Cortex of kidney (tissue), 1 donor: ENCODE measurements at places on chromosomes 6 and 20.

- no peak for DNase-seq
These were observed 15.2 kb upstream of the KCNK15 start for GRCh38 chr20:44730441-44730840.

DNA sequence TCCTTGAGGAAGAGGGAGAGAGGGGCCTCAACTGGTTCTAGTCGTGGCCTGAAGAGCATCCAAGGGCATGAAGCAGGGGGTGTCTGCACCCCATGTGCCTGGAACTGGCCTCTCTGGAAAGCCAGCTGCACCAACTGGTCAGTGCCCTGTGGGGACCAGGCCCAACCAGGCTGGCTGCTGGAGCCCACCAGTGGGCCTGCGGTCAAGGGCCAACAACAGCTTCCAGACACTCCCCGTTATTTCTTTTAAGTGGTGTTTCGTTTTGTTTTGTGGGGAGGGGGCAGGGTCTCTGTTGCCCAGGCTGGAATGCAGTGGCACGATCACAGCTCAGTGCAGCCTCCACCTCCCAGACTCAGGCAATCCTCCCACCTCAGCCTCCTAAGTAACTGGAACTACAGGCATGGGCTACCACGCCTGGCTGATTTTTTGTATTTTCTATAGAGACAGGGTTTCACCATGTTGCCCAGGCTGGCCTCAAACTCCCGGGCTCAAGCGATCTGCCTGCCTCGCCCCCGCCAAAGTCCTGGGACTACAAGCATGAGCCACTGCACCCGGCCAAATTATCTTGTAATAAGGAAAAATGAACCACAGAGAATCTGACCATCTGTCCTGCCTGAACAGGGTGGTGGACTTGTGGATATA is 11.9 kb upstream of the C20orf144 start:
- DNase-seq: no peak

DNA sequence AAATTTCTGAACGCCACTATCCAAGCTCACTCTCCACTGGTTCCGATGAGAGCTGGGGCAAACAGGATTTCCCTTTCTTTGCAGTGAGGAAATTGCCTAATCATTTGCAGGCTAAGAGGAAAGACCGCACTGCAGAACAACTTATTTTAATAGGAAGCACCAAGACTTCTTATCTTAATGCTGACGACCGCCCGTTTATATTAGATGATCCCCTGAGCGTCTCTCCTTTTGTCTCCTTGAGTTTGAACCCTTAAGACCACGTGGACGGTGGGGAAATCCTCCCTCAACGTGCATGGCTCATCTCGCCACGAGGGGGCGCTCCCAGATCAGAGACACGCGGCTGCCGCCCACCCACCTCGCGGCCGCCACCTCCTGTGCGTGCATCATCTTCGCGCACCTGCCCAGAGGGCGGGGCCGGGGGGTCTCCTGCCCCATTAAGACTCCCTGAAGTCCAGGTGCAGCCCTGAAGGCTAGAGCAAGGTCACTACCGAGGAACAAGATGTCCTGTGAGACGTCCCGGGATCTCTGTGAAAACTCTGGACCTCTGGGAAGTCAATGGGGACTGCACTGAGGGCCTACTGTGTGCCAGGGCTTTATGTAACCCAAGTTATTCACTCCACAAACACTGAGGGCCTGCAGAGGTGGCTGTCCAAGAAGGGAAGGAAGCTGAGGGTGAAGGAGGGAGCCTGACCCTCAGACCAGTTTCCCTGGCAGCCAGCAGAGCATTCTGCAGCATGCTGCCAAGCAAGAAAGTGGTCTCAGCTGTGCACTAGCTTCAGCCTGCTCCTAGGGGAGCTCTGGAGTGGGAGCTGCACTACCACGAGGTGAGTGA is 28.1 kb downstream of the PDYN start:
- DNase-seq: no peak

- DNase-seq: no peak
These were observed 5.6 kb upstream of the TFB1M start for GRCh38 chr6:155319902-155320301.

GRCh38 chr20:60113024-60113724 is 155.0 kb downstream of the CDH26 start:
- no peak for DNase-seq

DNA sequence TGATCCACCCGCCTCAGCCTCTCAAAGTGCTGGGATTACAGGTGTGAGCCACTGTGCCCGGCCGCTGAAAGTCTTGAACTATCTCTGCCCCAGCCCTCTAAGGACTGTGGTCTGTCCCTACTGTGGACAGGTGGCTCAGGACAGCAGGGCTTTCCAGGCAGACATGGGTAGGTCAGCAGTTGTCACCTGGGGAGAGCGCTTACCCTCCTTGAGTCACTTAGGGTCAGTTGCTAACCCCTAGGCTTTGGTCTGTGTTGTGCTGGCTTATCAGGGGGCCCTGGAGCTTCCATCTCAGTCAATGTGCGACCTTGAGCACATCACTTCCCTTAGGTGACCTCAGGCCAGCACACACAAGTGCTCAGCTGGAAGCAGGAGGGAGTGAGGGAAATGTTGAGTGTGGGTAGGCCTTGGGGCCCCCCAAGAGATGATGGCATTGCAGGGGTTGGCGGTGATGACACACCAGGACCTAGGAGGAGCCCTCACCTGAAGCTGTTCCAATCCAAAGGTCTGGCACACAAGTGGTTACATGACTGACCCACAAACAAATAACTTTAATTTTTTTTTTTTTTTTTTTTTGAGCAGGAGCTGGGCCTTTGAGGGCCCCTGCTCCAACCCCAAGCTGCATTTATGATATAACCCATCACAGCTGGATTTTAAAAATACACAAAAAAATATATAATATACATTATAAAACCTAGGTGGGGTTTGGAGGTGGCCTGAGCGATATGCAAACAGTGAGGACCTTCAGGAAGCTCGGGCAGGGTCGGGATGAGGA is 5.1 kb downstream of the RPL10A start:
- DNase-seq: no peak

GRCh38 chr6:147220345-147220744 is 16.1 kb downstream of the STXBP5 start:
- no peak for DNase-seq

- DNase-seq: no peak
These were observed 257.4 kb downstream of the HTR1B start for GRCh38 chr6:77205936-77206335.

GRCh38 chr6:106512048-106512967 is 117.0 kb downstream of the RTN4IP1 start:
- peak; percentile 20 for DNase-seq

- DNase-seq: no peak
These were observed 1.3 kb downstream of the BTBD3 start for GRCh38 chr20:11918981-11919380.

GRCh38 chr20:5331340-5331739 is 14.6 kb upstream of the PROKR2 start:
- DNase-seq: no peak

GRCh38 chr20:50554694-50555579 is 44.8 kb downstream of the PTPN1 start:
- DNase-seq: no peak

DNA sequence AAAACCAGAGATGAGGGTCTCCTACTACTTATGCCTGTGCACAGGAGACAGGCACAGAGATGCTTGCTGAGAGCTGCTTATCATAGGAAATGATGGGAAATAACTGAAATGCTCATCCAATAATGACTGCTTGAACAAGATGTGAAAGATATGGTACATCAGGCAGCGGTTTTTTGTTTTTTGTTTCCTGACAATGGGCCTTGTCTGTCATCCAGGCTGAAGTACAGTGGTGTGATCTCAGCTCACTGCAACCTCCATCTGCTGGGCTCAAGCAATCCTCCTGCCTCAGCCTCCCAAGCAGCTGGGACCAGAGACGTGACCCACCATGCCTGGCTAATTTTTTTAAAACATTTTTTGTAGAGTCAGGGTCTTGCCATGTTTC is 1.2 kb upstream of the RIPOR3 start:
- no peak for DNase-seq

DNA sequence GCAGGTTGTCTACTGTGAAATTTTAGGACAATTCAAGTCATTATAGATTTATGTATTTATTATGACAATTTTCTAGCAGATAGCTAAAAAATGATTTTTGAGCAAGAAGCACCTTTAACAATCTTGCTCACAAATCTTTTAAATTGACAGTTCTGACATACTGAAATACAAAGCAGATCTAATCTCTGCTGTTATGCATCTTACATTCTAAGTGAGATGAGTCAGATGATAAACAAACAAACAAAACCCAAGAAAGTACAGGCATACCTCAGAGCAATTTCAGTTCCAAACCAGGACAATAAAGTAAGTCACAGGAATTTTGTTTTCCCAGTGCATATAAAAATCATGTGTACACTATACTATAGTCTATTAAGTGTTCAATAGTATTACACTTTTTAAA is 430.7 kb upstream of the PTCHD4 start:
- DNase-seq: no peak

GRCh38 chr20:51019656-51020592 is 3.0 kb downstream of the KCNG1 start:
- no peak for DNase-seq

- no peak for DNase-seq
These were observed 123.0 kb downstream of the SLC16A10 start for GRCh38 chr6:111210194-111210728.

DNA sequence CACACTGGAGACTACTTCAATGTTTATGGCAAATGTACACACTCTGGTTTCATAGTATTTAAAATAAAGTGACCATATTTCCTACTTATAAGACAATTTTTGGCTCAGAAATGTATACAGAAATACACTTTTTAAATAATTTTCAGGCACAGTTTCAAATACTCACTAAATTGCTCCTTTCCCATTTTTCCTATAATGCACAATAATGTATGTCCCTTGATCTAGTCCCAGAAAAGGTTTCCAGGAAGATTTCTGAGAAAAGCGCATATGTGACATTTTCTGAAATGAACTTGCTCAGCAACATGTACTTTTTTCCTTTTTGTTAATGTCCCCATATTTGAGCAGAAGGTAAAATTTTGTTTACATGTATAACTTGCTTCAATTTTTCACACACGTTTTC is 591.4 kb downstream of the CD109 start:
- DNase-seq: no peak

DNA sequence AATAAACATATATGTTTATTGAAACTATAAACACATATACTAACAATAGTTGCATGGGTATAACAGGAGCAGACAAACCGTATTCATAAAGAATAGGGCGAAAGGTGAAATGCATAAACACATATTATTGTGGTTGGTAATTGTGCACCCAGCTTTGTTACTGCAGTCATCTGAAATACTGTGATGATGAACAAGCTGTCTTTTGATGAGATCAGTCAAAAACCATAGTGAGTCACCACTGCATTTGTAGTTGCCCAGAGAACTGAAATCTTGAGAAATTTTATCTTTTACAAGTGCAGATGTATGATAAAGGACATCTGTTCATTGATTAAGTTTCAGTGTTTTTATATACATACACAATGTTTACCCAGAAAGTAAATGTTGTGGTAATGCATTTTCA is 133.7 kb downstream of the MYO6 start:
- DNase-seq: no peak

GRCh38 chr20:58209652-58210397 is 18.6 kb downstream of the ANKRD60 start:
- DNase-seq: peak; percentile 42

GRCh38 chr6:148678682-148679081 is 68.1 kb upstream of the UST start:
- DNase-seq: no peak

DNA sequence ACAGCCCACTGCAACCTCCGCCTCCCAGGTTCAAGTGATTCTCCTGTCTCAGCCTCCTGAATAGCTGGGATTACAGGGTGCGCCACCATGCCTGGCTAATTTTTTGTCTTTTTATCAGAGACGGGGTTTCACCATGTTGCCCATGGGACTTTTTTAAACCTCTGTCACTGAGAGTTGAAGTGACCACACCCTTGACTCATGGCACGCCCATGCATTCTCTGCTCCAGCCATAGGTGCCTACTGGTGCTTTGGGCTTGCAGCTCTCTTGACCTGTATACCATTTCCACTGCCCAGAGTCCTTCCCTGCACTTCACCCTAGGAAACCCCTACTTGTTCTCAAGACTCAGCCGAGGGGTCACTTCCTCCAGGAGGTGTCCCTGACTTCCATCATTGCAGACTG is 2.4 kb upstream of the SCRT2 start:
- DNase-seq: no peak

- DNase-seq: no peak
These were observed 135.0 kb downstream of the FOXA2 start for GRCh38 chr20:22449188-22449973.

- DNase-seq: no peak
These were observed 46.4 kb upstream of the NT5E start for GRCh38 chr6:85403331-85404015.

- DNase-seq: no peak
These were observed 122.0 kb downstream of the CDH4 start for GRCh38 chr20:61373956-61374545.

DNA sequence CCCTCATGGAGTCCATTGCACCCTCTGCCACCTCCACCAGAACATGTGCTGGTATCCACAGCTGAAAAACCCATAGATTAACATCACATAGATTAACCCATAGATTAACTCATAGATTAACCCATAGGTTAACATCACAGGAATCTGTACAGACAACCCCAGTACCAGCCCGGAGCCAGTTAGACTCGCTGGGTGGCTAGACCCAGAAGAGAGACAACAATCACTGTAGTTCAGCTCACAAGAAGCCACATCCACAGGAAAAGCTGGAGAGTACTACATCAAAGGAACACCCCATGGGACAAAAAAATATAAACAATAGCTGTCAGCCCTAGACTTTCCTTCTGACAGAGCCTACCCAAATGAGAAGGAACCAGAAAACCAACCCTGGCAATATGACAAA is 25.1 kb downstream of the SERPINB9 start:
- DNase-seq: no peak

DNA sequence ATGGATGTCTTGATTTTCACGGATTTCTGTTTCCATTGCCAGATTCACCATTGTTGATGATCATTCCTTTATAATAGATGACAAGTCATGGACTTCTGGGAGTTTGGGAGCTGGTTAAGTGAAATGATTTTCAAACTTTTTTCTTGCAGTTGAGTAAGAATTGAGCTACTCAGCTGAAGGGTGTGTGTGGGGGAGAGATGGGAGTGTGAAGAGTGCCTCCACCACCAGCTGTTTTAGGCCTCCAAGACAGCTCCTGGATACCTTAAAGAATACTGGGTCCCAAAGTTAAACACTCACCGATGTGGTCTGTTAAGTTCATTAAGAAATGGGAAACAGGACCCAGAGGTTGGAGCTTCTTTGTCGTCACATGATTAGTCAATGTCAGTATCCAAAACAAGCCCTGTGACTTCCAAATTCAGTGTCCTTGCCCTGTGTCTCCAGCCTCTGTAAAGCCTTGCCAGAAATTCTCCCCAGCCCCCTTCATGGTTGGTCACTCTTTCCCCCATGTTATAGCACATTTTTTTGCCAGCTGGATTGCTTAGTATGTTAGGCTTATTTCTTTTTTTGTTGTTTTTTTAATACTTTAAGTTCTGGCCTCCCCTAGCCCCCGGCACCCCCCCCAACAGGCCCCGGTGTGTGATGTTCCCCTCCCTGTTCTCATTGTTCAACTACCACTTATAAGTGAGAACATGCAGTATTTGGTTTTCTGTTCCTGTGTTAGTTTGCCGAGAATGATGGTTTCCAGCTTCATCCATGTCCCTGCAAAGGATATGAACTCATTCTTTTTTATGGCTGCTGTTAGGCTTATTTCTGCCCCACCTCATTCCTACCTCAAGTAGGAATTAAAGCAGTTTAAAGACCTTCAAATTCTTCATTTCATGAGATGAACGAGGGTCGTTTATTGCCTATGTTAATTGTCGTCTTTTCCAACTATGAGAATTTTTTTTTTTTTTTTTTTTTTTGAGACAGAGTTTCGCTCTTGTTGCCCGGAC is 26.9 kb downstream of the BICRAL start:
- no peak for DNase-seq
